Smooth muscle cell of the umbilical artery (primary cell): ENCODE measurements at places on chromosomes 16 and 17. TPM values are rescaled to one million over a fixed set of nuclear protein-coding genes. Genes with fewer than 3 reads are reported as not detected.

Gene TBX2
- 30.0 and 32.3 TPM in 2 replicates for total RNA-seq

Gene PRKCB
- under 0.01 and 0.30 TPM in 2 replicates for total RNA-seq

Gene C17orf67
- total RNA-seq: 0.59 and 0.78 TPM in 2 replicates

Gene OR4D1
- total RNA-seq: not detected in 2 replicates

Gene MPP3
- 16.3 and 17.7 TPM in 2 replicates for total RNA-seq

Gene TAT
- not detected in 2 replicates for total RNA-seq

Gene RPRML
- total RNA-seq: not detected in 2 replicates

Gene ABCA8
- 43.0 and 80.8 TPM in 2 replicates for total RNA-seq

Gene P2RX1
- 4.8 and 17.3 TPM in 2 replicates for total RNA-seq

Gene GALR2
- total RNA-seq: not detected in 2 replicates

Gene CDH11
- 803 and 1,335 TPM in 2 replicates for total RNA-seq

Gene TBC1D26
- total RNA-seq: under 0.01 and 0.18 TPM in 2 replicates

Gene KRTAP4-9
- not detected in 2 replicates for total RNA-seq
